ENCODE measurements at places on chromosomes 3 and 15.
A peak's percentile ranks its signal among the peaks of the same experiment; 100 is the strongest.

- no peak for DNase-seq
Observed at GRCh38 chr3:116153174-116153573, 292.1 kb downstream of the LSAMP start.

DNA sequence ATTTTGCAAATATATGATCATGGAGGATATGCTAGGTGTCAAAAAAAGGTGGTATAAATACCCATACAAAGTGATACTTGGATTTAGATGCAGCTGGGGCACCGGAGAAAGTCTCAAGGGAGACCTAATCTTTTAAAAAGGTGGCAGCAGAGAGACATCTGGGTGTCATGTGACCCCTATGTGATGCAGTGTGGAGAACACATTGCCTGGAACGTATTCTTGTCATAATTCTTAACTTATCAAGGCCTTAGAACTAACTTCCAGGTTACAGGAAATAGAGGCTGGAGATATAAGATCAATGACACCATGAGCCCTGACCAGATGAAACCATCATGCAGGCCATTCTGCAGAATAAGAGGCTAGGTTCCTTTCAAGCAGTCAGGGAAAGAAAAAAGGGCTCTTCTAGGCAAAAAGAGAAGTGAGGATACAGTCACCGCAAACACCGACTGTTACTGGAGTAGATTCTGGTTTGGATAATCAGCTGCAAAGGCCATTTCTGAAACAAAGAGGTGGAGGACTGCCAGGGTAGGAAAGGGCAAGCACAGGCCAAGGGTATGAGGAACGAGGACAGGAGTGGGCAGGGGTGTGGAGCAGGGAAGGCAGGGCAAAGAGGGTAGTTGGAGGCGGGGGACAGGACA is 100.6 kb downstream of the OXNAD1 start:
- no peak for DNase-seq

DNA sequence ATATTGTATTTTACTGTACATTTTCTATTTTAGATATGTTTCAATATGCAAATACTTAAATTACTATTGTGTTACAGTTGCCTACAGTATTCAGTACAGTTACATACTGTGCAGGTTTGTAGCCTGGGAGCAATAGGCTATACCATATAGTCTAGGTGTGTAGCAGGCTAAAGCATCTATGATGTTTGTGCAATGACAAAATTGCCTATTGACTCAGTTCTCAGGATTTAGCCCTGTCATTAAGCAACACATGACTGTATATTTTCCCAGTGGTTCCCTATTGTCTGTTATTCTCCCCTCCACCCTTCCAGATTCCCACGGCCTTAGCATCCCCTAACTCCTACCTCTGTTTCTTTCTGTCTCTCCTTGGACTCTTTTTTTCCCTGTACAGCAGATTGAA is 10.7 kb downstream of the MOBP start:
- DNase-seq, result no peak

DNA sequence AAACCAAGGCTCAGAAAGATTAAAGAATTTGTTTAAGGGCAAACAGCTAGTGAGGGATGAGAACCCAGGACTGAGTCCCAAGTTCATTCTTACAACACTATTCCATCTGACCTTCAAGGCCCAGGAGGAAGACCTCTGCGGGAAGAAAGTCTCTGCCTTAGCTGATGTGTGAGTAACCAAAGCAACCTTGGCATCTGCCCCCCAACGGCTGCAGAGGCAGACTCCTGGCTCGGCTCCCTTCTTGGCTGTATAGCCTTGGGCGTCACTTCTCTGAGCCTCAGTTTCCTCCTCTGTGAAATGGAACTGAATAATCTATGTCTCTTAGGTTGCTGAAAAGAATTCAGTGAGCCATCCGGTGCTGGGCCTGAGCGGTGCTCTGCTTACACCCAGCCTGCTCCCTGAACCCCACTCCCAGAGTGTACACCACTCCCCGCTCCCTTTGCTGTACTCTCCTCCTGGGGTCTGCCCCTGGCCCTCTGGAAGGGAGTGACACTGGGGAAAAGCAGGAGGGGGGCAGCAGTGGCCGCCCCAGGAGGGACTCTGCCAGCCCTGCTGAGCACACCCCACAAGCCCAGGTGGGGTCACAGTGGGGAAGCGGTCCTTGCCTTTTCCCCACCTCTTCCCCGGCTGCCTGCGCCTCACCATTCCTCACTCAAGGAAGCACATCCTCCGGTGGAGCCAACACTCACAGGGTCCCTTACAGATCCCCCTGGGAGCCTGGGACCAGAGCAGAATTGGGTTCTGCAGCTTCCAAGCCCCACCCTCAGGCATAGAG is 97.3 kb downstream of the IQSEC1 start:
- no peak for DNase-seq

GRCh38 chr15:91890614-91891013 is 37.1 kb downstream of the SLCO3A1 start:
- DNase-seq, result no peak

DNA sequence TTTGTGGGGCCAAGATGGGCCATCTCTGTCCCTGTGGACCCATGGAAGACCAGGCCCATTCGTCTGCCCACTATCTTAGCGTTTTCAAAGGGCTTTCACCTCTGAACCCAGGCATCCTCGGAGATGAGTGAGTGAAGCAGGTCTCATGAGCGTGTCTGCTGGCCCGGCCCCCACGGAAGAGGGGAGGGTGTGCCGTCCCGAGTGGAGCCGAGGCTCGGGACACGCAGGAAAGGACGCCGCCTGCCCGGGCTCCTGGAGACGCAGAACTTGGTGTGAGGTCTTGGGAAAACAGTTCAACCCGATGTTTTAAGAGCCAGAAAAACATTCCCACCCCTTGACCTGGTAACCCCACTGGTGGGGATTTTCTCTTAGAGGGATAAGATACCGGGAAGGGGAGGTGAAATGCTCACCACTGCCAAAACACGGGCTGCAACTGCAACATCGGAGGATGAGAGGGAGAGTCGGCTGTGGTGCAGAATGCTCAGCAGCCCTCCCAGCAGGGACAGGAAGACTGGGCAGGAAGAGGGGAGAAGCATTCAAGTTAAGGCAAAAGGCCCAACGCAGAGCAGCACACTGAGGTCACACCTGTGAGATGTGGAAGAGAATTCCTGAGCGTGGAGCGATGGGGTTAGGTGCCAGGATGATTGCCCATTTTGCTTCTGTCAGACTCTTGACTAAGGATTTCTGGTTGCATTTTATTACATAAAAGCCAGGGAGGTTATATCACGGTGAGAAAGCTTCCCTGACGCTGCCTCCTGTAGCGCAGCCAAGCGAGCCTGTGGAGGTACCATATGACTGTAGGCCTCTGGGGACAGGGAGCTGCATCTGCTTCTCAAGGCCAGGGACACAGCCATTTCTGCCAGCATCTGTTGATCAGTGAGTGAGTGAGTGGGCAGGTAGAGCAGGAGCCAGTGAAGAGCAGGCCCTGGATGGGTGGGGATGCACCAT is 14.1 kb upstream of the STAB1 start:
- peak; percentile 13 for DNase-seq
